Activated CD4-positive, alpha-beta T cell treated with anti-CD3 and anti-CD28 coated beads, Interleukin-2, amount 10 ng/mL, durations not matched to agents 24 days and 14 days (primary cell): ENCODE measurements at places on chromosomes 6 and 20. TPM values are rescaled to one million over a fixed set of nuclear protein-coding genes. Genes with fewer than 3 reads are reported as not detected.

GRCh38 chr20:10423735-10424134, 10.3 kb downstream of the MKKS start:
- no peak for DNase-seq

LPA gene
- not detected in 2 replicates for total RNA-seq

DNA sequence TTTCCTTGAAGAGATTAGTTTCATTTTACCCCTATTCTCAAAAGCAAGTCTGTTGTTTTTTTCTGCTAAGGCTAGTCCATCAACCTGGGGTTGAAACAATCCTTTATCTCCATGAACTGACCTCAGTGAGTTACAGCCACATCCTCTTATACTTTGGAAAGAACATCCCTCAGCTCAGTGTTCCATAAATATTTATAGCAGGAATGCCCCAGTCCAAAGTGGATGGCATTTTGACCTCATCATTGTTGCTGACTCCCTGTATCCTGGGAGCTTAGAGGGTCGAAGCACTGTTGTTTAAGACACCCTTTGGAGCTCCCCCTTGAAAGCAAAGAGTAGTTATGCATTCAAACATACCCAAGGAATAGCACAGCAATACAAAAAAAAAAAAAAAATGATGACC, 16.2 kb upstream of the CDYL start:
- no peak for DNase-seq

PBOV1 gene
- not detected in 2 replicates for total RNA-seq

DNA sequence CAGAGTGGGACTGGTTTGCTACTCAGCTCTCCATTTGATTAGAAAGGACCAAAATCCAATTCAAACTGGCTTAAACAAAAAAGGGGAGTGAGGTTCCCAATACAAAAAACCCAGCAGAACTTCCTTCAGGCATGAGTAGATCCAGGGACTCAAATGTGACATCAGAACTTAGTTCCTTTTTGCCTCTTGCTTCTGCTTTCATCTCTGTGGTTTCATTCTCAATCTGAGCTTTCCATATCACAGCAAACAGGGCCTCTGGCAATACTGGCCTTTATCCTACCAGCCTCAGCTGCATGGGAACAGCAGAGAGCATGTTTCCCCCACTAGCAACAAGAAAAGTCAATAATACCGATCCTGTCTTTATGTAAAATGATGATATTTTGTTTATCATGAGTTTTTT, 28.6 kb upstream of the PRELID3B start:
- DNase-seq = no peak

GRCh38 chr6:21915707-21916260, 322.2 kb downstream of the SOX4 start:
- DNase-seq = peak; percentile 59

DNA sequence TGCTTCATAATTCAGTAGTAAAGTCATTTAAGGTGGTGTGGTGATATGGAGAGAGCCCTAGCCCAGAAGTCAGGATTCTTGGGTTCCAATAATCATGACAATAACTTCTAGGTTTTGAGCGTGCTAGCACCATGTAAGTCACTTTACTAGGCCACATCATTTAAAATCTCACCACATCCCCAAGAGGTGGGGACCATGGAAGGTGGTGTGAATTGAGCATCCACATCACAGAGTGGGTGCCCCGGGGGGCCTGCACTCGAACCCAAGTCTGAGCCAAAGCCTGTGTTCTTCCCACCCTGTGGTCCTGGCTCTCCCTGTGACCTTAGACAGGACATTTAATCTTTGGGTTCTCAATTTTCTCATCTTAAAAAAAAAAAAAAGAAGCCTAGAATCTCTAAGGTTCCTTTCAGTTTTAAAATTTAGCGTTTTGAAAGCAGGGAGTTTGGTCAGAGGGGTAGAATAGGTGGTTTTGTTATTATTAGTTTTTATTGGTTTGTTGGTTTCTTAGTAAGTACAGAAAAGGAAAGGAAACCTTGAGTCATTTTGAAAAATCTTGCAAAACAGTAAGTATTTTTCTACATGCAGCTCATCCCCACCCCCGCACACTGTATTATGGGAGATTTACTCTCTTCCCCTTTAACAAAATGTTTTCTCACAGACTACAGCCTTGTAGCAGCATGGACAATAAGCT, 26.4 kb downstream of the ARMC2 start:
- DNase-seq = peak; percentile 87

SGK2 gene
- total RNA-seq = 0.23 TPM in 1 of 2 replicates, not detected in the other

DNA sequence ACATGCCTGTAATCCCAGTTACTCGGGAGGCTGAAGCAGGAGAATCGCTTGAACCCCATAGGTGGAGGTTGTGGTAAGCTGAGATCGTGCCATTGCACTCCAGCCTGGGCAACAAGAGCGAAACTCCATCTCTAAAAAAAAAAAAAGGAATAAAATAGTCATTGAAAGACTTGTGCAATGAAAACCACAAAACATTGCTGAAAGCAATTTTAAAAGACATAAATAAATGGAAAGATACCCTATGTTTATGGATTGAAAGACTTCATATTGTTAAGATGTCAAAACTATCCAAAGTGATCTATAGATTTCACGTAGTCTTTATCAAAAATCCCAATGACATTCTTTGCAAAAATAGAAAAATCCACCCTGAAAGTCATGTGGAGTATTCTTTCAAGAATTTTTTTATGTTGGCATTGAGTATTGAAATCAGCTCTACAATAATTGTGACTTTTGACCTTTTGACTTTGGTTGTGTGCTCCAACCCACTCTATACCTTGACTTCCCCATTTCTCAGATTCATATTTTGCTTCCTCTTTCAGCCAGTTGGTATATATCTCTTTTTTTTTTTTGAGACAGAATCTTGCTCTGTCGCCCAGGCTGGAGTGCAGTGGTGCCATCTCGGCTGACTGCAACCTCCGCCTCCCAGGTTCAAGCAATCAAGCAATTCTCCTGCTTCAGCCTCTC, 45.5 kb upstream of the SLC23A2 start:
- DNase-seq = no peak

BPIFB1 gene
- not detected in 2 replicates for total RNA-seq

TREM1 gene
- 0.43 TPM in 1 of 2 replicates, not detected in the other for total RNA-seq

- DNase-seq = no peak
Observed at GRCh38 chr20:6034134-6034969, 19.5 kb downstream of the LRRN4 start.

GGTLC1 gene
- total RNA-seq = not detected in 2 replicates

- no peak for DNase-seq
Observed at GRCh38 chr6:140602431-140603248, 1228.2 kb upstream of the CITED2 start.

DNA sequence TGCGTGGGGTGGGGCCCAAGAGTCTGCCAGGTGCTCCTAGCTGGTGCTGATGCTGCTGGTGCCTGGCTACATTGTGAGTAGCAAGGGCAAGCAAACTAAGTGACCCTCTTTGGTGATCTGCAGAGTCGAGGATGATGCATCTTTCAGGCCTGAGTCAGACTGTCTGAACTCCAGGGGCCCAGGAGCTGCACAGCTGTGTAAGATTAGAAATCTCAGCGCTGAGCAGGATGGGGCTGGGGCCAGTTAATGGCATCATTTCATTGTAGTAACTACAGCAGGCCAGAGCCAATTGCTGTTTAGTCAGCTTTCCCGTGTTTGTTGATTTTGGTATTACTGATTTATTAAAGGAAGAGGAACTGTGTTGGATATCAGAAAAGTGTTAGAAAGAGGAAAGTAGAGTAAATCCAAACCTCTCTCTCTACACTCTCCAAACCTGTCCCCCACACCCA, 365.2 kb downstream of the PAX1 start:
- DNase-seq = no peak

RFX6 gene
- not detected in 2 replicates for total RNA-seq

- peak; percentile 94 for DNase-seq
Observed at GRCh38 chr20:45987108-45987780, 15.2 kb upstream of the ZNF335 start.

GRCh38 chr6:56145616-56146015, 101.8 kb downstream of the COL21A1 start:
- DNase-seq = no peak

OPN5 gene
- total RNA-seq = not detected in 2 replicates

DNA sequence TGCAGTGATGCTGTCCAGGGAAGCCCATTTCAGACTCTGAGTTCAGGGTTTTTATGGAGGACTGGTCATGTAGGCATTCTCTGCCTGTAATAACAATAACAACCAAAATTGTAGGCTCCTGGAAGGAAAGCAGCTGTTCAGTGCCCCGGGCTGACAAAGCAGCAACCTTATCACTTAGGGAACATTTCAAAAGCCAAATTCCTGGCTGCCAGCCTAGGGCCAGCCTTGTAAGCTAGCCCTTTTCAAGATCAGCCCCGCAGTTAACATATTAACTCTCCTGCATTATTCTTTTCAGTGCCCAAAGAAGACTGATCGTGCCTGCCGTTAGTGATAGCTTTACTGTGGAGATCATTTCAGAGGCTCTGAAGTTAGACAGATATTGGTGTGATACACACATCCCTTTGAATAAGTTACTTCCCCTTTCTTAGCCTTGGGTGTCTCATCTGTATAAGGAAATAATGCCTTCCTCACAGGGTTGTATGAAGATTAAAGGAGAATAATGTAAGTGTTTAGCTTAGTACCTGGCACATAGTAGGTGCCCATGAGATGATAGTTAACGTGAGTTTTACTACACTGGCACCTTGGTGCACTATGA, 44.1 kb downstream of the CTNNBL1 start:
- DNase-seq = no peak

PNPLA1 gene
- not detected in 2 replicates for total RNA-seq

GRCh38 chr6:114344246-114344970, 1.6 kb upstream of the HS3ST5 start:
- DNase-seq = no peak

DNA sequence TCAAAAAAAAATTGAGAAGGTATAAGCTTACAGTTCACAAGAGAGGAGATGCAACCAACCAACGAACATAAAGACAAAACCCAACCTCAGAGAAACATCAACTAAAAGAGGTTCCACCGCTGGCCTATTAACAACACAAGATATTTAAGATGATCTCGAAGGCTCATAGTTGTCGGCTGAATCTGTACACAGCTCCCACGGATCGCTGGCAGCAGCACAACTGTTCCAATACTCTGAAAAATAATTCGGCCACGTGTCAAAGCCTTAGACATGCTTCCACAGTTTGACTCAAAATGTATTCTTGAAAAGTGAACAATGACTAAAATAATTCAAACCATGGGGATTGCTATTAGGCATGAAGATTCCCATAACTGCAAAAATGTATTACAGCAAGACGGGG, 13.7 kb downstream of the EXOC2 start:
- peak; percentile 21 for DNase-seq

GRCh38 chr6:158648682-158649131, 1.1 kb upstream of the SYTL3 start:
- peak; percentile 79 for DNase-seq

- DNase-seq = no peak
Observed at GRCh38 chr20:62606551-62607201, 35.6 kb upstream of the SLCO4A1 start.

- no peak for DNase-seq
Observed at GRCh38 chr6:124964764-124965105, 2.5 kb downstream of the RNF217 start.

CNKSR3 gene
- total RNA-seq = not detected in 2 replicates

GRCh38 chr6:12381587-12381986, 91.4 kb downstream of the EDN1 start:
- DNase-seq = no peak

IL17F gene
- total RNA-seq = not detected in 2 replicates

HLA-DOB gene
- total RNA-seq = 2.8 and 4.2 TPM in 2 replicates

DNA sequence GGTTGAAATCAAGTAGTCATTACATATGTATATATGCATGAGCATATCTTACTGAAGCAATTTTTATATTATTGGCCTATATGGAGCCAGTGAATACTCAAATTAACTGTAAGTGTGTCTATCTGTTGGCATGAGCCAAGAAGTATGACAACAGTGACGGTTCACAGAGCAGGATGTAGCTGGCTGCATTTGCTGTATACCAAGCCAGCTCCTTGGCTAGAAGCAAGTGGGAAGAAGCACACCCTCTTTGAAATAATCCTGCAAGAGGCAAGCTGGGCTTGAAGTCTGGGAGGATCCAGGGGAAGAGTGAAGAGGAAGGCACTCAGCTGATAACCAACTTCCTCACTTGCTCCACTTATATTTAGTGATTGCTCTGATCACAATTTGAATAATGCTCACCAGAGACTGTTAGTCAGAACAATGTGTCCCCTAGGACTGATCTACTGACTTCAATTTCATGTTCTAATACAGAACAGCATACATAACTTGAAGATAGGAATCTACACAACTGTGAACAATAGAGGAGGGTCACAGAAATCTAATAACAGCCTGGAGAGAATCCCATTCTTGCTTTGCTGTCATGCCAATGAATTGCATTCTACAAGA, 497.3 kb downstream of the PRKN start:
- DNase-seq = no peak

DNA sequence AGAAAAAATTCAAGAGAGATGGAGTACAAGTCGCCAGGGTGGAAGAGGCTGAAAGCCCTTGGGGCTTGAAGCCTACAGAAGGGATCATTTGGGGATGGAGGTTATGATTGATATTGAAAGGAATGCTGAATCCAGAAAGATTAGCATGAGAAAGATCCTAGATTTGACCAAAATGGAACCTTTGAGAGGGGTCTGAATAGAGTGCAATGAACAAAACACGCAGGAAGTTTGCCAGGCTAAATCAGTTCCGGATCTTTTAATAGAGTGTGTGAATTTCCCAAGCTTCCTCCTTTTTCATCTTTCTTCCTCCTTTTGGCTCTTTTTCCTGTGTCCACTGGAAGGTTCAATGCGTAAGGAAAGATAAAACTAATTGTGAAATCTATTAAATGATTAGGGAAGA, 15.3 kb downstream of the IPCEF1 start:
- no peak for DNase-seq

GRIK2 gene
- not detected in 2 replicates for total RNA-seq

DNA sequence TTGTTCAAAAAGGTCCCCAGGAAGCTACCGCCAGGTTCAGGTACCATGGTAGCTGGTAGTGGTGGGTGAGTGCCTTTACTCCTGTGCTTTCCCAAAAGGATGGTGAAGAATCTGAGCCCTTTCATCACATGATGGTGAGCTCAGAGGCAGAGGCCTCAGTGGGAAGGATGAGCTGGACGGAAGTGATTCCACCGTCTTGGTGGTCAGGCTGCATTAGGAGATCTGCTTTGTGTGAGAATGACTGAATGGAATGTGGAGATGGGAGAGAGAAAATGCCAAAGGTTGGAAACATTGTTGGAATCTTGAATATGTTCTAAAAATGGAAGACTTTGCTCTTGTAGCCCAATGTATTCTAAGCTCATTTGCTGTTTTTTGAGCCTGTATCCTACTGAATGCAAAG, 108.1 kb upstream of the SCP2D1 start:
- no peak for DNase-seq

NR2E1 gene
- not detected in 2 replicates for total RNA-seq

GRCh38 chr6:161068321-161068741, 76.8 kb downstream of the MAP3K4 start:
- no peak for DNase-seq

GRCh38 chr20:51012357-51012756, 10.6 kb downstream of the KCNG1 start:
- DNase-seq = no peak

OR2J1 gene
- total RNA-seq = not detected in 2 replicates

DNA sequence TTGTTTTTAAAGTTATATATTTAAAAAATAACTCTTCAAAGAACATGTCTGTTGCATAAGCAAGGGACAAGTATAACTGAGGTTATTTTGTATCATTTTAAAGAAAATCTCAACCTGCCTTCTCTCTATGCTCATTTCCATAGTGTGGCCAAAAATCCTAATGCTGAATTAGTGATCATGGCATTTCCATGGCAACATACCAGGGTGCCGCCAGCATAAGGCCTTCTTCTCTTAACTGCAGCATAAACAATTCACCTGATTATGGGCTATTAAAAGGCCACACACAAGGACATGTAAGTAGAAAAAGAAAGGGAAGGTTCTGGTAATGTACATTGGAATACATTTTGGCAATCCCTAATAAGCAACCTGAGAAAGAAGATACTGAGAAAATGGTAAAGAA, 95.1 kb upstream of the RNF217 start:
- no peak for DNase-seq

PTCHD4 gene
- total RNA-seq = not detected in 2 replicates
